Stimulated activated CD8-positive, alpha-beta memory T cell treated with anti-CD3 and anti-CD28 coated beads, Interleukin-15, amount 100 ng/mL, for 4 hours (primary cell): ENCODE measurements at places on chromosomes 3 and 15.

DNA sequence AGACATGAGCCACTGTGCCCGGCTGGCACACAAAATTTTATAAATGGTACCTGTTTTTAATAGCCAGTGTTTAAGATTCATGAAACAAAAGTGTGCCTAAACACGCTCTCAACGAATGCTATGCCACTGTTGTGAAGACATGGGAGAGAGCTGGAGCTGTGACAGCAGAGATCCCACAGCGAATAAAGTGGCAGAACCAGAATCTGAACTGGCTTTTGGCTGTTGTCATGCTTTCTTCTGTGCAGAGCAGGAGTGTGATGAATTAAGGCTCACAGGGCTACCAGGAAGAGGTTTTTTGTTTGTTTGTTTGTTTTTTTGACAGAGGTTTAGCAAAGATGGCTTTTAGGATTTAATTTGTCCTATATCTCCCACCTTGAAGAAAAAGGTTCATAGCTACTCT is 14.5 kb downstream of the PTPRG start:
- no peak for DNase-seq

- no peak for DNase-seq
These were observed 5.6 kb downstream of the VGLL3 start for GRCh38 chr3:86985181-86985826.

DNA sequence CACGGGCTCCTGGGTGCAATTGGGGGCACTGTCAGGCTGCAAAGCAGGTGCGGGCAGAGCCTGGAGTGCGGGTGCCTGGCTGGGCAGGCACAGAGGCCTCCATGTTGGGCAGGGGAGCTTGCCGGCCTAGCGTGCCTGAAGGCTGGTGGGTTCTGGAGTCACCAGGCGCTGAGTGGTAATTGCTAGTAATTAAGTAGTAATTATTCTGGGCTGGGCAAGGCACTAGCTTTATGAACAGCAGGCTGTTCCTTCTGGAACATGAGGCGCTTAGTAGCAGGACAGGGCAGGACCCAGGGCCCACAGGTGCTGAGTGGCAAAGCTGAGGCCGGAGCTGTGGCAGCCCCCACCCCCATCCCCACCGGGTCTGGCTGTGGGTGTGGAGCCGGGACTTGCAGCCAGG is 25.3 kb downstream of the PLXNA1 start:
- DNase-seq = no peak

DNA sequence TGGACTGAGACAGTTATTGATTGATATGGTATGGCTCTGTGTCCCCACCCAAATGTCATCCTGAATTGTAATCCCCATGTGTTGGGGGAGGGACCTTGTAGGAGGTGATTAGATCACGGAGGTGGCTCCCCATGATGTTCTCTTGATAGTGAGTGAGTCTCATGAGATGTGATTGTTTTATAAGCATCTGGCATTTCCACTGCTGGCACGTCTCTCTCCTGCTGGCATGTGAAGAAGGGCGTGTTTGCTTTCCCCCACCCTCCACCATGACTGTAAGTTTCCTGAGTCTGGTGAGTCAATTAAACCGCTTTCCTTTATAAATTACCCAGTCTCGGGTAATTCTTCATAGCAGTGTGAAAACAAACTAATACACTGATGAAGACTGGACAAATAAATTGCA is 105.6 kb upstream of the MELTF start:
- no peak for DNase-seq

DNA sequence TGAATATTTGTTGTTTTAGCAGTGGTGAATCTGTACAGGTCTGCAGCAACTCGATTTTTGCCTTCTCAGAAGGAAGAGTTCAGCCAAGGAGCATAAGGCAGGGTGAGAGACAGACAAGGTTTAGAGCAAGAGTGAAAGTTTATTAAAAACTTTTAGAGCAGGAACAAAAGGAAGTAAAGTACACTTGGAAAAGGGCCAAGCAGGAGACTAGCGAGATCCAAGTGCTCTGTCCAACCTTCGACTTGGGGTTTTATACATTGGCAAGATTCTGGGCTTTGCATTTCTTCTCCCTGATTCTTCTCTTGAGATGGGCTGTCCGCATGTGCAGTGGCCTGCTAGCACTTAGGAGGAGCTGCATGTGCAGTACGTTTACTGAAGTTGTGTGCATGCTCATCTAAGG is 46.7 kb upstream of the AADACL2 start:
- DNase-seq = no peak

DNA sequence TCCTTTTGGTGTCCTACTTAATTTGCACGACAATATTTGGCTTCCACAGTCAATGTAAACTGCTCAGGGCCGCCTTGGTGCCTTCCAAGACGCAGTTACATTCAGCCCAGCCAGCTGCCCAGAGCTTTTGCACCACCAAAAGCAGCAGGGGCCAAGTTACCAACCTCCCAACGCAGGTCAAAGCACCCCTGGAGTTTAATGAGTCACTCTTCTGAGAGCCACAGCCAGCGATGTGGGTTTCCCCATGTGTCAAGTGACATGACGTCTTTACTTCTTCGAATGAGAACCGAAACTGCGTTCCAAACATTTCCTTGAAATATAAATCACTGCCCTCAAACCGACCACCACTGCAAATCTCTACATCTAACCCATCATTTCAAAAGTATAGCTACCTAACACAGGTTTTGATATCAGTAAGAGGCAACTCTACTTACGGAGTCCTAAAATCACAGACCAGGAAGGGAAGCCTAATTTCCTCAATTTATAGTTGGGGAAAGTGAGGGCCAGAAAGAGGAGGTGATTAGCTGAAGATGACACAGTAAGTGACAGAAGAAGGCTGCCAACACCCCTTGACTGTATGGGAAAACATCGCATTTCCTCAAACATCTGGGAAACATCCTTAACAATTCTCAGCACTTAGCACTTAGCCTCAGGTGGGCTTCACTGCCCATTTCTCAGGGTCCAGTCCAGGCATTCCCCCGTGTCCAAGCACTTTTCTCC is 24.5 kb downstream of the MB21D2 start:
- no peak for DNase-seq
